Lung (tissue), 17 donors: ENCODE measurements at places on chromosomes 16 and 17.

GRCh38 chr17:2194889-2195335 is 108.7 kb downstream of the SMG6 start:
- peak; percentile 56 for DNase-seq

DNA sequence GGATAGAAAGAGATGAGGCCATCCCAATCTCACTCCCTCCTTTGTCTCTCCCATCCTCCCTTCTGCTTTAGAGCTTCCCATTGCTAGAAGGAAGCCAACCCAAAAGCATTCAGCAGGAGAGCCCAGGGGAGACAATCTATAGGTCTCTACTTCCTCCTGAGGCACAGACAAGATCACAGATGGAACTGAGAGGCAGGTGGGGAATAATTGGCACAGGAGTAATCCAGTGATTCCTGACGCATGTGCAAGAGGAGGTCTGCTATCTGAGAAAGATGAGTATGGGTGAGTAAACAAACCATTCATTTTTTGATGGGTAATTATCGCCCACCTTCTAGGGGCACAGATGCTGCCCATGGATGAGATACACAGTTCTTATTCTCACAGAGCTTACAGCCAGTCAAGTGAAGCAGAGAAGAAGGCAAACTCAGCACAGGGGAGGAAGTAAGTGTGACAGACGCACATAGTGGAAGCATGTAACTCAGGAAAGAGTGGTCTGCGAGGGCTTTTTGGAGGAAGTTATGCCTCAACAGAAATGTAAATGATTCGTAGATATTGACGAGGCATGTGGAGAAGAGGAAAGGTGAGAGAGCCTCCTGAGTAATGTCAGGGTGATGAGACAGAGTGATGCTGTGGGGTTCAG is 88.9 kb upstream of the HLF start:
- DNase-seq: no peak

DNA sequence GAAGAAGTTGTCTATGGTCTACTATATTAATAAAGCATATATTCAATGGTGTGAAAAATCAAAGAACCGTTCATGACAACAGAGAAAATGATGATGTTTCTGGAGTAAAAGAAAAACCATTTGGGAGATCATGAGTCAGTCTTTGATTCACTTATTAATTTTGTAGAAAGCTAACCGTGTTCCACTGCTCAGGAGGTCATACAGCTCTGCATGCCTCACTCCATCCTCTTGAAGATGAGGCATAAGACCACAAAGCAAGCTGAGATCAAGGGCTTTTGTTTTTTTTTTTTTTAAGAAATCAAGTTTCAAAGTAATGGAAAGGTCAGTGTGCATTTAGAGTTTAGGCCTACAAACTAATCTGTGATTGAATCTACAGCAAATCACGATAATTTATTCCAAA is 206.4 kb downstream of the CEP112 start:
- DNase-seq: no peak

DNA sequence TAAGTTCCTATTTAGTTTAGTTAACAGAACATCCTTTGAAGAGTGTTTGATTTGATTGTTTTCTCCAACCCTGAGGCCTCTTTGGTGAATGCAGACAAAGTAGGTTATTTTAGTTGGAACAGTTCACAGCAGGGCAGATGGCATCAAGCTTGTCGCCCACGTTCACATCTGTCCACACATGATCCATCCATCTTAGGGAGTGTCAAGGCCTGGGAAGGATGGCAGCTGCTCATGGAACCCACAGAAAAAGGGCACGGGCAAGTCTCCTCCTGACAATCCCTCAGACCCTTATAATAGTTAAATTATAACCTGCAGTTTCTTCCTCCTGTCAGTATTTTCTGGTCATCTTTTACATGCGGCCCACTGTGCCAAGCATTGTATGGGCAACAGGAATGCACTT is 60.2 kb downstream of the KNOP1 start:
- no peak for DNase-seq

GRCh38 chr17:60832151-60832585 is 154.5 kb downstream of the BCAS3 start:
- no peak for DNase-seq

GRCh38 chr17:71983828-71984227 is 137.0 kb upstream of the SOX9 start:
- DNase-seq: no peak

DNA sequence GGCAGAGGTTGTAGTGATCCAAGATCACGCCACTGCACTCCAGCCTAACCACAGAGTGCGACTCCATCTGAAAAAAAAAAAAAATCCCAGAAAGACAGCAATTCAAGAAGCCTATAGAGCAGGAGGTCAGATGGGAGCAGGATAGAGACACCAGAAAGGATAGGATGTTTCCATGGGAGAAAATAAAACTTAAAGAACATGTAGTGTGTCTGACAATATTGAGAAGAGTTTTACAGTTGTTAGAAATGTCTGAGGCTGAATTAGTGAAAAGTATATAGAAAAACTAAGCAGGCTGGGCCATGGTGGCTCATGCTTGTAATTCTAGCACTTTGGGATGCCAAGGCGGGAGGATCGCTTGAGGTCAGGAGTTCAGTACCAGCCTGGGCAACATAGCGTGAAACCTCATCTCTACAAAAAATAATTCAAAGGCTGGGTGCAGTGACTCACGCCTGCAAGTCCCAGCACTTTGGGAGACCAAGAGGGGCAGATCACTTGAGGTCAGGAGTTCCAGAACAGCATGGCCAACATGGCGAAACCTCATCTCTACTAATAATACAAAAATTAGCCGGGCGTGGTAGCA is 15.3 kb upstream of the TRIM37 start:
- no peak for DNase-seq

DNA sequence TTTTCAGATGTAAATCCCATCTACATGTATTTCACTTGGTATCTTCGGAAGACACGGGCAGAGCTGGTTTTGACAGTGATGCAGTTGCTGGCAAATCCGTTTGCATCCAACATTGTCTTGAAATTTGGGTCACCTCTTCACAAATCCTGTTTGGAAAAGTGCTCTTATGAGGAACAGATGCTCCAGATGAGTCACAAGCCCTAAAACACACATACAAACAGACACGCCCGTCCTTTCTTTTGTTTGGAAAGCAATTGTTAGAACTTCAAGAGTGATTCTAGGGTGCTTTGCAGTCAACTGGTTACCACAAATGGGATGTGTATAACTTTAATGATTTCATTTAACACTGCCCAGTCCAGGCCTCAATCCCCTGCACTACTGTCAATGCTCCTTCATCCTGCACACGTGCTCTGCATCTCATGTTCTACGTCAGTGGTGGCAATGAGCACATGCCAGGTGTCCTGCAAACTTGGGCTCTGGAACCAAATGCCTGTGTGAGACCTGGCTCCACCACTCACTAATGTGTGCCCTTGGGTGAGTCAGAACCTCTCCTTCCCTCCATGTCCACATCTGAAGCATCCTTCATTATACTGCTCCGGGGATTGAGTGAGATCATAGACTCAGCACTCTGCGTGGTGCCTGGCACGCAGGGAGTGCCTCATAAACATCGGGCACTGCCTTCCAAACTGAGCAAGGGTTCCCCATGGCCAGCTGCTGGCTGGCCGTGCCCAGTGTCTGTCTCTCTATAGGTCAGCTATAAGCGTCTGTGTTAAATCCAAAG is 19.3 kb upstream of the FOXF1 start:
- DNase-seq: no peak

DNA sequence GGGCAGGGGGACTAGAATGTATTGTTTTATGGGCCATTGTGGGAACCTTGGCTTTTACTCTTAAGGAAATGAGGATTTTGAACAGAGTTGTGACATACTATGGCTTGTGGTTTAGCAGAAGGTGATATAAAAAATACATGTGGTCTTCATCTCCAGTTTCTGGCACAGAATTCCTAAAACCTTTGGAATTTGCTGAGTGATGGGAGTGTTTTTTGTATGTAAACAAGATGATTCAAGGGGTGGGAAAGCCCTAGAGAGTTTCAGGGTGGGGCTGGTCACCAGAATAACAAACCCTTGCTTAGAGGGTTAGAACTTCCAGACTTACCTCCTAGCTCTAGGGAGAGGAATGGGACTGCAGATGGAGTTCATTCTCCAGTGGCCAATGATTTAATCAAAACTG is 316.1 kb downstream of the PHKB start:
- no peak for DNase-seq

DNA sequence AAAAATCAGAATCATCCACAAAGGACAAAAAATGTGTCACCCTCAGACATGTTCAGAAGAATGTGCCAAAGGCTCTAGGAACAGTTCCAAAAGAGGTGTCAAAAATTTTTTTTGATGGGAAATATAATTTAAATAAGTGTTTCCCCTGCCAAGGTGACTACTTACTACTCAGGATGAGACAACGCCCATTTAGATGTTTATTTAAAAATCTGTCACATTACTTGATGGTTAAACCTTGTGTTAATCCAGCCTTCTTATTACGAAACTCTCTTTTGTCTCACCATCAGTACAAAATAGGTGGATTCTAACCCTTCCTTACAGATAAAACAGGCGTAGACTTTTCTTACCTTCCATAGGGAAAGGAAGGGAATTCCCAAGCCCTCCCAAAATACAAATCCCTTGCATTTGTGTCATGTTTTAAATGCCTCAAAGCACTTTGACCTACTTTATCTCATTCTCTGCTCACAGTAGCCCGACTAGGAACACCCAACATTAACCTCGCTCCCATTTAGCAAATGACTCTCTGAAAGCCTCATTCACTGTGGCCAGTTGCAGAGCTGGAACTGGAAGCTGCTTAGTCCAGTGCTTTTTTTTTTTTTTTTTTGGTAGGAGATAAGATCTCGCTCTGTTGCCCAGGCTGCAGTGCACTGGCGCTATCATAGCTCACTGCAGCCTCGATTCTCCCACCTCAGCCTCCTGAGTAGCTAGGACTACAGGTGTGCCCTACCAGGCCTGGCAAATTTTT is 5.8 kb upstream of the GNA13 start:
- no peak for DNase-seq

- DNase-seq: no peak
Measured at GRCh38 chr17:78592991-78593329, 15.8 kb upstream of the DNAH17 start.

DNA sequence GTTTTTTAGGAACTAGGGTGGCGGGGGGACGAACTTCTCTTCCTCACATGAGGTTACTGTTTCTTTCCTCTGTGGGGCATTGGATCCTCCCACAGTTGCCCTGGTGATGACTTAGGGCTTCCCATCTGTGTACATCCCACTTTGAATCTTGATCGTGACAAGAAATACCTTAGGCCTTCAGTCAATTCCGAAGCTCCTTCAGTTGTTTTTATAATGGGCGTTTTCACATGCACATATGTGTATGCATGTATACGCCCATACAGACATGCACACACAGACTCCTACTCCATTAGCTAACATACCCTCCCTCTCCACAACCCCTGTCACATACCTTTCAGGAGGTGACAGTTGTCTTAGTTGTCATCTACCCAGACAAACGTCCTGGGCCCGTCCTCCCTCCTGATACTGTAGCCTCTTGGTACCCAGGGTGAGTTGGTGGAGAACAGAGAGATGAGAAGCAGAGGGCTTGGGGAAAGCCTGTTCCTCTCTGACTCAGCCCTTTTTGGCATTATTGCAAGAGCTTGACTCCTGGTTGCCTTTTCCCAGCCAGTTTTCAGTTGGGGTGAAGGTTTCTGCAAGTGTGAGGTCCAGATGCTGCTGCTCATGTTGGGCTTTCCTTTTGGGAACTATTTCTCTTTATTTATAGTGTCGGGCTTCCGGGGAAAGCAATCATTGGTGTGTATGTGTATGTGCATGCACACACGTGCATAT is 2.2 kb upstream of the AOC2 start:
- DNase-seq: no peak

GRCh38 chr16:74922150-74923138 is 62.5 kb downstream of the WDR59 start:
- peak; percentile 27 for DNase-seq
